MG63 (cell line): ENCODE measurements at places on chromosomes 2 and 18. TPM values are rescaled to one million over a fixed set of nuclear protein-coding genes. Genes with fewer than 3 reads are reported as not detected.
A peak's percentile ranks its signal among the peaks of the same experiment; 100 is the strongest.

GRCh38 chr2:205358351-205358815, 323.9 kb upstream of the NRP2 start:
- DNase-seq = no peak

Gene GKN1
- total RNA-seq = not detected in 2 replicates

DNA sequence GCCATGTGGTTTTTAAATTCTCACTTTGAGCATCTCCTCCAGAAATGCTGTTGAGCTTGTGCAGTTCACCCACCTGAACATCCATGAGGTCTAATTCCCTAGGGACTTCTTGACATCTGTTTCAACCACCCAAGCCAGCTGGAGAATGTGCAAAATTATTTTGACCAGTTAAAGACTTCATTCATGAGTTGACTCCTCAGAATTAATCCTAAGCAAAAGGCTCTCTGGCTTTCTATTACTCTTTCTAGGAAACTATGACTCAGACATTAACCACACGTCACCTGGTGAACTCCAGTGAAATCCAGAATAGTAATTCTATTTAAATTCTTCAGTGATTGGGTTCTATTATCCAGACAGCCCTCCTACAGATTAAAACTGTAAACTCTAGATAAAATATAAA, 247.5 kb downstream of the NBAS start:
- no peak for DNase-seq

DNA sequence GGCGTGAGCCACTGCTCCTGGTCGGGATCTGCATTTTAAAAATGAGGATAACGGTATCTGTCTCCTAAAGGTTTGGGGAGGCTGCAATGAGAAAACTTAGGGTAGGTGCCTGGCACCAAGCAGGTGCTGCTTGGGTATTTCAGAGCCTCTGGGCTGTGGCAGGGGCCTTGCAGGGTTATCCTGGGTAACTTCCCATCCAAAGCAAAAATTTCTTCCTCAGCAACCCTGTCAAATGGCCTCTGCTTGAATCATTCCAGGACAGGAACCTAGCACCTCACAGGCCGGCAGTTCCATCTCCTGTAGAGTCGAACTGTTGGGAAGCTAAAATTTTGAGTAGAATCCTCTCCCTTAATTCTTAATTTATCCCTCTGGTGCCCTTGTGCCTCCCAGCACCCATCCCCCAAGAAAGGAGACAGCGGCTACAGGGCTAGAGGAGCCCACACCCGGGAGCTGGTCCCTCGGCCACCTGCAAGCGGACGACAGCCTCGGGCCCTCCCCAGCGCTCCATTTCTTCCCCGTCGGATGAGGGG, 868 bp downstream of the CGREF1 start:
- DNase-seq = no peak

DNA sequence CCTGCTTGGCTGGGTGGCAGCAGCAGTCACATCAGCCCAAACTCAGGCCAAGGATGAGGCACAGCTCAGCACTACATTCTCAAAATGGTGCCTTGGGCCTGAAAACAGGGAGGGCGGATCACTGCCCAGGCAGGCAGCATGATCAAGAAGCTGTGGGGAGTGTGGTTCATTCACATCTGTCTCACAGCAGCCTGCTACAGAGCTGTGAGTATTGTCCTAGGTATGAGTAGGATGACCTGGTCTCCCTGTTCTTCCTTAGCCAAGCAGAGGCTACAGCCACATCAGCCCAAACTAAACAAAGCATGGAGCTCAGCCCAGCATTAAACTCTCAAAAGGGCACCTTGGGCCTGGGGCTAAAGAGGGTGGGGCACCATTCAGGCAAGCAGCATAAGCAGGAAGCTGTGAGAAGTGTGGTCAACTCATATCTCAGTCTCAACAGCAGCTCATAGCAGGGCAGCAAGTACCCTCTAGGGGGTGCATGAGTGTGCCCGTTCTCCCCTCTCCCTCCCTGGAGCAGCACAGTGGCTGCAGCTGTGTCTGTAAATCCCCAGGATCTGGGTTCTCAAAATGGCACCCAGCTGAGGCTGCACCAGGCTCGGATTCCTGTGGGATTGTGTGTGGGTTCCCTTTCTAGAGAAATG, 139.6 kb downstream of the TRABD2A start:
- DNase-seq = peak; percentile 55

DNA sequence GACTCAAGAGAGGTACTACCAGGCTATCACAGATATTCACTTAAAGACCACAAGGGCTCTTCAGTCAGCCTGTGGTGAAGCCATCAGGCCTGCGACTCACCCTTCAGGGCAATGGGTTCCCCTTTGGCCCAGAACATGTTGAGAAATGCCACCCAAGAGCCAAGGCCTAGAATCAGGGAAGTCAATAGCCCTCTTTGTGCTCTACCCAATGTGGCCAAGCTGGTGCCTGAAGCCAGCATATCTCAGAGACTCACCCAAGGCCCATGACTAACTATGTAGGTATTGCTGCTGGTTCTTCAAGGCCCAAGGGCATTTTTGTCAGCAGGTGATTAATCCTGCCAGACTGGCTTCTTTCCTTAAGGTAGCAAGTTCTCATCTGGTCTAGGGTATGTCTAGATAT, 338.9 kb upstream of the SETBP1 start:
- DNase-seq = no peak

GRCh38 chr2:179031731-179032408, 18.1 kb downstream of the CCDC141 start:
- DNase-seq = no peak

Gene FZD7
- 15.6 and 23.6 TPM in 2 replicates for total RNA-seq
